Stimulated activated CD4-positive, alpha-beta T cell treated with anti-CD3 and anti-CD28 coated beads, Interleukin-4, amount 100 ng/mL, for 24 hours (primary cell): ENCODE measurements at places on chromosomes 16 and 17.
A peak's percentile ranks its signal among the peaks of the same experiment; 100 is the strongest.

GRCh38 chr16:74601126-74601871 lies 5.6 kb downstream of the GLG1 start:
- DNase-seq: peak; percentile 51

DNA sequence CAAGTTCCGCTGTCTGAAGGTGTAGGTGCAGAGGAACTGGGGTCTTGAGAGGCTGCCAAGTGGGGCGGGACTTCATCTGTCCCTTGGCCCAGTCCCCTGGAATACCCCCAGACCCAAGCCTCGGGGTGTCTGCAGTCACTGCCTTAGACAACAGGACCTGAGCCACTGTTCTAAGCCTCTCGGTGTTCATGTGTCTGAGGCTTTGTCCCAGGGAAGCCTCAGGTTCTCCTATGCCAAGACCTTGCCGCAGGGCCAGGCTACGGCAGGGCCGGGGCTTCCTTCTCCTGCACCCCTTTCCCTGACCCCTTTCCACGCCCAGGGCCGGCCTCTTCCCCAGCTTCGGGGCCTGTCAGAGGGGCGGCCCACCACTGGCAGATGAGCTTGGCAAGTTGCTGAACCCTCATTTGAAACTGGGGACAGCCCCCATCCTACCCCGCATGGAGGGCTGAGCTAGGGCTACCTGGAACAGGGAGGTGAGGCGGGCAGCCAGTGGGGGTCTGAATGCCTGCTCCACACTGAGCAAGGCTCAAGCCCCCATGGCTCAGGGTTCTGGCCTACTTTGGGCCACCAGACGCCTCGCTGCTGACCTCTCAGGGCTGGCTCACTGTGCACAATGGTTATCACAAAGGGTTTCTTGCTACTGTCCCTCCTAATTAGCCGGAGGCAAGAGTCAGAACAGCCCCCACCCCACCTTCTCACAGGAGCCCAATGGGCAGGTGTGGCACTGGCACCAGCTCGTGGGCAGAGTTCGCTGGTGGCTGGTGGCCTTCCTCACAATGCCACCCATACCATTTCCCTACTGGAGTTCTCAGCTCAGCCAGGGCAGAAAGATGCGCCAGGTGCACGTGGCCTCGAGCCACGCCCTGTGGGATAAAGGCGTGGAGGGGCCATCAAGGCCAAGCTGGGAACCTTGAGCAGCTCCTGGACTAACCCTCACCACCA lies 7.1 kb downstream of the LITAFD start:
- no peak for DNase-seq

DNA sequence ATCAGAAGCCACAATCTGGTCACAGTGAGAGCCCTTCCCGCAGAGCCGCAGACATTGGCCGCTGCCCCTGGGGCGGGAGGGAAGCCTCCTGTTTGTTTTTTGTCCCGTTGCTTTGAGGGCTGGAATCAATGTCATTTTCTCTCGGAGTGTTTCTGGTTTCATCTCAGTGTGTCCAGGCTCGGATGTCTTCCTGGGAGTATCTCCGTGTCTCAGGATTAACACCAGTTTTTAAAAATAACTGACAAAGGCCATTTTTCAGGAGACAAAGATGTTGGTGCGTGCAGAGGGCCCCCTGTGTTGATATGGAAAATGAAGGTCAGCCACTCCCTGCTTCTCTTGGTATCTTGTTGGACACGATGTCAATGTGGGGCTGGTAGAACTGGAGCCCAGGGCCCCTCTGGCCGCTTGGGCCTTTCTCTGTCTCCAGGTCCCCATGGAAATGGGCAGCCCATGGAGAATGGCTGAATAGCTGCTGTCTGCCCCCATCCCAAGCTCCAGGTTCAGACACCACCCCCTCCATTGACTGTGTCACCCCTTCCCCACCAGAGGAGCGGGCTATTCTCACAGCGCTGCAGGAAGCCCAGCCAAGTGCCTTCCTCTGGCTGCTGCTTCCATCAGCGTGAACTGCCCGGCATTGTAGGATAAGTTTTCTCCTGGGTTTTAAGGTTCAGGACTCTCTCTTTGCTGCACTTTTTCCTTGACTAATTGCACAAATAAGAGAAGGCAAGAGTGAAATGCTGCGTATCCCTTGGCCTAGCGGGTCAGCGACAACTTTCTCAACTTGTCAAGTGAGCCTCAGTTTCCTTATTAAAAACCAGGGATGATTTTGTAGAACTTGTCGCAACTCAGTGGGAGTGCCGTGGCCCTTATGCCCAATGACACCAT lies 72.2 kb upstream of the METTL9 start:
- DNase-seq: no peak

DNA sequence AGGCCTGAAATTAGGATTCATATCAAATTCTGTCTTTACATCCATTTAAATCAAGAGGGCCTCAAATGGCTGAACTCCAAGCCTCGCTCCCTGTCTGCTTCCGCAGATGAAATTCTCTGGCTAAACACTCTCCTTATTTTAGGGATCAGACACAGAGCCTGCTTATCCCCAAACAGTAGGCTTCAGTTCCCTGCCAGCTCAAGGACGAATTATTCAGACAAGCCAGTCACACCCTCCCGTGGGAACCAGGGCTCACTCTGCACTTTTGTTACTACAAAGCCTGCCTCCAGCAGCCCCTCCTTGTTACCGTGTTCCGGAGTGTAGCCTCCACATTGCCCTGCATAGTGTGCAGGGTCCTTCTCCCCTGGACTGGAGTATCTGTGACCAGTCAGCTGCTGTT lies 46.6 kb upstream of the LCMT1 start:
- DNase-seq: no peak

- no peak for DNase-seq
Observed at GRCh38 chr17:12118617-12119016, 97.9 kb downstream of the MAP2K4 start.

- DNase-seq: no peak
Observed at GRCh38 chr16:89693931-89694783, 7.3 kb downstream of the SPATA2L start.

GRCh38 chr16:50747207-50747956 lies 5.5 kb downstream of the CYLD start:
- DNase-seq: peak; percentile 27
